Stimulated activated CD8-positive, alpha-beta memory T cell treated with anti-CD3 and anti-CD28 coated beads, Interleukin-7, amount 100 ng/mL, for 24 hours (primary cell): ENCODE measurements at places on chromosomes 1 and 21.

GRCh38 chr1:65020774-65021173 lies 54.4 kb upstream of the JAK1 start:
- DNase-seq = no peak

GRCh38 chr1:245687636-245688535 lies 533.1 kb downstream of the KIF26B start:
- DNase-seq = no peak

GRCh38 chr21:45818276-45818903 lies 163.2 kb upstream of the COL6A1 start:
- no peak for DNase-seq

DNA sequence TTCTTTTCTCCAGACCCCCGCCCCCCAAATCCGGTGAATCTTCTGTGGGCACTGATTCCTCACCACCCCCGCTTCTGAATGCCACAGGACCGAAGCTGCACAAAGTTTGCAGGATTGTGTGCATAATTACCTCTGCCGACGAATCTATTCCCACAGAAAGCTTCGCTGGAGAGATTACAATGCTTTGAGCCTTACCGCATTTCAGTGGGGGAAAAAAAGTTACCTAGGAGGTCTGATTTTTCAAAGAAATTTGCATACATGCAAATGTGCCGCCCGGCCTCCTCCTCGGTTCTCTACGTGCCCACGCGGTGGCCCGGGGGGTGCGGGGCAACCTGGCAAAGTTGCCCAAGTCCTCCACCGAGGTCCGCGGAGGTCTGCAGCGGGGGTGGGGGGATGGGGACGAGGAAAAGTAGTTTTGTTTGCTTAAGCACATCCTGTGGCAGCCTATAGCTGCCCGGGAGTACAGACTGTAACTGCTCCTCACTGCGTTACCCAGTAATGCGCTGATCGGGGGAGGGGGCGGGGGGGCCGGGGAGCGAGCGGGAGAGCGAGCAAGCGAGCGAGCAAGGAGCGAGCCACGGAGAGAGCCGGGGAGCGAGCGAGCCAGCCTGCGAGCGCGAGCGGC lies 563 bp upstream of the NFIA start:
- no peak for DNase-seq

GRCh38 chr1:104387716-104388508 lies 638.2 kb downstream of the AMY1C start:
- DNase-seq = no peak

- DNase-seq = no peak
These were observed 12.4 kb downstream of the TMEM201 start for GRCh38 chr1:9600861-9601834.

DNA sequence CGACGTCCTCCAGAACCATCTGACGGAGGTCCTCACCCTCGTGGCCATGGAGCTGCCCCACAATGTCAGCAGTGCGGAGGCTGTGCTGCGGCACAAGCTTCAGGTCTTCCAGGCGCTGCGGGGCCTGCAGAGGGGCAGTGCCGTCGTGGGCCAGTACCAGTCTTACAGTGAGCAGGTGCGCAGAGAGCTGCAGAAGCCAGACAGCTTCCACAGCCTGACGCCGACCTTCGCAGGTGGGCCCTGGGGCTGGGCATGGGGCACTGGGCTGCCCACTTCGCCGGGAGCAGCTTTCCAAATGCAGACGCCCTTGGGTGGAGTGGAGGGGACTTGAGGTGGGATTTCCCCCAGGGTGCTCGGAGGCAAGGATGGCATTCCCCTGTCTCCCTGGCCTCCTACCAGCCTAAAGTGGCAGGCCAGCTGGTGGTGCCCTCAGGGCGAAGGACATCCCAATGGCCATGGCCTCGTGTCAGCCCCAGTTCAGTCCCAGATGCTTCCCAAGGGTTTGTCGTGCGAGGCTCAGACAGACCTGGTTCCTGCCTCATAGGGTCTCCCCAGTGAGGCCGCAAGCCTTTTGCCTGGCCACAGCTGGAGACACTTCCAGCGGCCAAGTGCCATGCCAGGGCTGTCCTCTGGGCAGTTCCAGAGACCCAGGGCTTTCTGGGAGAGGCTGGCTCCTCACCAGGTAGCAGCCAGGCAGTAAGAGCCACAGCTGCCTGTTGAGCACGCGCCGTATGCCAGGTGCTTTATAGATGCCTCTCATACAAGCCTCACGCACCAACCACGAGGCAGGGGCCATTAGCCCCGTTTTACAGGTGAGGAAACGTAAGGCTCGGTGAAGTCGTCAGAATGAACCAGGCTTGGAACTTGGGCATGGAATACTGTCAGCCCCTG lies 27.8 kb downstream of the H6PD start:
- no peak for DNase-seq

- DNase-seq = no peak
These were observed 77.8 kb upstream of the ZNF281 start for GRCh38 chr1:200487650-200488049.

DNA sequence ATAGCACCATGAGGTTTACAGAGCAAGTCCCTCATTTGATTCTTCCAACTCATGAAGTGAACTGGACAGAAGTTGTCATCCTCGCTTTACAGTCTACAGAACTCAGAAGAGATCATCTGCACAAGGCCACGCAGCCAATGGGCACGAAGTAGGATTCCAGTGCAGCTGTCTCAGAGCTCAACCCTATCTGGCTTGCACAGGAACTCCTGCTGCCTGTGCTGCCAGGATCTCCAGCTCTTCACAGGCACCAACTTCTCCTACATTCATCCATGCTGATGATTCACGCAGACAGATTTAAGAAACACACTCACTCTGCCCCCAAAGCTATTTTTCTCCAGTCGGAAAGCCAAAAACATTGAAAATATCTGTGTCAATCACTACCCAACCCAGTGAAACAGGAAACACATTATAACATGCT lies 157.0 kb downstream of the RERE start:
- no peak for DNase-seq

- no peak for DNase-seq
These were observed 154.5 kb upstream of the KCND3 start for GRCh38 chr1:112143871-112144441.

GRCh38 chr1:206496131-206496793 lies 11.1 kb upstream of the RASSF5 start:
- DNase-seq = no peak
